ENCODE measurements at places on chromosomes 1 and 21.

DNA sequence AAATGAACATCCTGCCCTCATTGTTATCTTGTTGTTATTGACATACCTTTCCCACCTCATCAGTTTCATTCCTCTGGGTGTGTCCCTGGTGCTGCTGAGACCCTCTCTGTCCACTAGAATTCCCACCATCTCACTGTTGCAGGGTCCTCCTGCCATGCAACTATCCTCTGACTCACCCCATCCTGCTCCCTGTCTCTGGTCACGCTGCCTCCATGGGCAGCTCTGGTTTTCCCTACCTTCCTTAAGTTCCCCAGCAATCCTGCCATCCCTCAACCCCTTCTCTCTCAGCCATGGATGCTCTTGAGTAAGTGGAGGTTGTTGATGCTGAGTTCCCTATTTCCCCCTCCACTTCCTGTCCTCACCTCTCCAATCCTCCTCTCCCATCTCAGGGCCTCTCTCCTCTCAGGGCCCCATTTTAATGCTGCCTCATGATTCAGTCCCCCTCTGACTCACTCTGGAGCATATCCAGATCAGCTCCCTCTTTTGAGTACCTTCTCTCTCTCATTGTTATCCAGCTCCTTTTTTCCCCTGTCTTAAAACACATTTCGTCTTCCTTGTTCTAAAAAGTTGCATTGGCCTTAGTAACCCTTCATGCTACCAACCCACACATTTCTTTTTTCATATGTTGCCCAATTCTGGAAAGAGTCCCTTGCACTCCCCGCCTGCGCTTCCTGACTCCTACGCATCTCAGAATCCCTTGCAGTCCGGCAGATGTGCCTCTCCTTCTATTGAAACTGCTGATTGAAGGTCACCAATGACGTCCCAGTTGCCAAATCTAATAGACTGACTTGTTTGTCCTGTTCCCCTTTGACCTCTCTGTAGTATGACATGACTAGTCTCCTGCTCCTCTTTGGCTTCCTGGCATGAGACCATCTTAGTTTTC lies 92.0 kb downstream of the CNIH3 start:
- DNase-seq: no peak

DNA sequence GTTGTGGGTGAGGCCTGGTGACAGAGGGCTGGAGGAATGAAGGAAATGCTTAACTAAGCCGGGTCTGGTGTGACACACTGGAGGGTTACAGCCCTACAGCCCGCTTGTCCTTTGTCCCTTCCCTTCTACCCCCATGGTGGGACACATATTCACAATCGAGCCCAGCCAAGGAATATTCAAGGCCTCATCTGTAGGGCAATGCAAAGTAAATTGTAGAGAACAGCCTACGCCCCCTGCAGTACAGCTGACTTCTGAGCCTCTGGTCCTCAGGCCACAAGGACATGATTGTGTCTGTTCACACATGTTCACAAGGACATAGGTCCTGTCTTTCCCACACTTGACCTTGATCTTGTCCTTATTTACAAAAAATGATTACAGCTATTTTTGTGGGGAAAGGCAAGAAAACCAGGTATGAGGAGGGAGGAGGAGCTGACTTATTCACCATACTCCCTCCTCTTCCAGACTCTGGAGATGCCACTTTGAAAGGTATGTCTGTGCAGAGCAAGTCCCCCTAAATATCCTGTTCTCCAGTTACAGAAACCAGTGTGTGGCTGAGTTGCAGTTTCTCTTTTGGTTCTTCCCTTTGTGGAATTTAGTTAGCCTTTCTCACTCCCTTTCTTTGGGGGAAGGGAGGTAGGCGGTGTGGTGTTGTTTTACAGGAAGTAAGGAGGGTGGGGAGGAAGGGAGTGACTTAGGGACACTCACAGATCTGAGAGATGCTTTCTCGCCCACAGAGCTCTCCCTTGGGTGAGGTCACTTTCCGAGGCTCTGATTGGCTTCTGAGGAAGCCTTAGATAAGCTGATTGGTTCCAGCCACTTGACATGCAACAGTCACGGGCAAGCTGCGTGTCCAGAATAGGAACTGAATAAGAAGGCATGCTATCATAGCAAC lies 14.6 kb downstream of the POLR3GL start:
- peak; percentile 42 for DNase-seq

- no peak for DNase-seq
Measured at GRCh38 chr21:31538816-31539215, 120.7 kb upstream of the SOD1 start.

DNA sequence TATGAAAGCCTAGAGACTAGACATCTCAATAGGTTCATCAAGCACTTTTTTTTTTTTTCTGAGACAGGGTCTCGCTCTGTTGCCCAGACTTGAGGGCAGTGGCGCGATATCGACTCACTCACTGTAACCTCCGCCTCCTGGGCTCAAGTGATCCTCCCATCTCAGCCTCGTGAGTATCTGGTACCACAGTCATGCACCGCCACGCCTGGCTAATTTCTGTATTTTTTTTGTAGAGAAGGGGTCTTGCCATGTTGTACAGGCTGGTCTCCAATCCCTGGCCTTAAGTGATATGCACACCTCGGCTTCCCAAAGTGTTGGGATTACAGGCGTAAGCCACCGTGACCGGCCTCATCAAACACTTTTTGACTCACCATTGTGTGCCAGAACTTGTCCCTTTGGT lies 613 bp upstream of the GPATCH4 start:
- no peak for DNase-seq

DNA sequence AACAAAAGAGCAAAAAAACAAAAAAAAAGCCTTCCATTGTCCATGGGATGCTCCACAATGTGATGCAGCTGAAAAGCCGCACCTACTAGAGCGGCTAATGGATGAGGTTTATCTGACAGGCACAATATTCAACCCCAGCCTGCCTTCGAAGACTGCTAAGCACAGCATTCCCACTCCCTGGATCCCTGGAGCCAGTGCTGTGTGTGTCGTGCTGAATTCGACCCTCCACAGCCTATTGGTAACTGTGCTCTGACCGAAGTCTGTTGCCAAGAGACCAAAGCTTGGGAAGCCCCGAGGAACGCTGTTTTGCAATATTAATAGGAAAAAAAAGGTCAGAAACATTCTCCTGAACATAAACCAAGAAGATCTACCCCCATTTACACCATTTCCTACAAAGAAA lies 57.2 kb upstream of the PUM1 start:
- DNase-seq: no peak

GRCh38 chr1:2044510-2045319 lies 5.5 kb upstream of the PRKCZ start:
- peak; percentile 64 for DNase-seq

DNA sequence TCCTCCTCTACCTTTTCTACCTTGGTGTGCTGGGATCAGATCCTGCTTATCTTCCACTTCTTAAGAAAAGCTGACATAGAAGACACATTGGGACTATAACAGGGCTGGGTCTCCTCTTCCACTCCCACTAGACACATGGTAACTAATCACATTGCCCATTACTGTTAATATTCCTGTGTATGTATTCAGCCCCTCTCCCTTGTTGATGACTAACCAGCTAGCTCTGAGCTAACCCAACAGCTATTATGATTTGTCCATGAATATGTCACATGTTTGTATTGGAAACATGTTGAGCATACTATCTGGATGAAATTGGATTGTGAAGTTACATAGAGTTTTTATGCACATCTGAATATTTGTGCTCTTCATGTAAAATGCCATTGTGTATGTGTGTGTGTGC lies 52.9 kb downstream of the MPZL1 start:
- DNase-seq: no peak

DNA sequence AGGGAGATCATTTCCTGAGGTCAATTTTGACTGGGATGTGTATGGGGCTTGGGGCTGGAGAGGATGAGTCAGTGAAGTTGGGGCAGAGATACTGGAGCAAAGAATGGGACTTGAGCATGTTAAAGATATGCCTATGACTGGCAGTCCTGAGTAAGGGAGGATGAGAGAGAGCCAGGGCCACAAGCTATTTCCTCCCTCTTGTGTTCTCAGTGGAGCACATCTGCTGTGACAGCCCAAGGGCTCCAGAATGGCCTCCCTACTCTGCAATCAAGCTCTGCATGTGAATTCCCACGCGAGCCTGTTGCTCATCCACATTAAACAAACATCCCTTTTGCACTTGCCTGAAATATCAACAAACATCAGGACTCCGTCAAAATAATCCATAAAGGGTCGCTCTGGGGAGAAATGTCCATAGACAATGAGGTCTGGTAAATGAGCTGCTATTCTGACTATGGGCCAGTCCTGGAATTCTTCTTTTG lies 9.2 kb downstream of the ADCY10 start:
- no peak for DNase-seq

DNA sequence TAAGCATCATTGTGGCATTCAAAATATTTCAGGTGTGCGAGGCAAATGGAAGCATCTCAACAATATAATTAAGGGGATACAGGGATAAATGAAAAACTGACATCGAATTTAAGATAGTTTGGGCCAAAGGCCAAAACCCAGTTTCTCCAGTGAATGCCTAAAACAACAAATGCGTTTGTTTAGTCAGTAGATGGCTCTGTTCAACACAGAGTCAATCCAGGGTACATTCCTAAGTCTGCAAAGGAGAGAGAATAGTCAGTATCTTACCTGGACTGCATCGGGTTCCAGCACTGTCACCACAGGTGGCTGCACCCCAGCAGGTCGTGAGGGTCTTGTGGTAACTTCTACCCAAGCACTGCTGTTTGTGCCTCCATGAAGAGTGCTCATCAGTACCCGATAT lies 321.1 kb downstream of the KCTD3 start:
- no peak for DNase-seq

- DNase-seq: no peak
Measured at GRCh38 chr1:164064501-164064900, 494.5 kb upstream of the PBX1 start.

DNA sequence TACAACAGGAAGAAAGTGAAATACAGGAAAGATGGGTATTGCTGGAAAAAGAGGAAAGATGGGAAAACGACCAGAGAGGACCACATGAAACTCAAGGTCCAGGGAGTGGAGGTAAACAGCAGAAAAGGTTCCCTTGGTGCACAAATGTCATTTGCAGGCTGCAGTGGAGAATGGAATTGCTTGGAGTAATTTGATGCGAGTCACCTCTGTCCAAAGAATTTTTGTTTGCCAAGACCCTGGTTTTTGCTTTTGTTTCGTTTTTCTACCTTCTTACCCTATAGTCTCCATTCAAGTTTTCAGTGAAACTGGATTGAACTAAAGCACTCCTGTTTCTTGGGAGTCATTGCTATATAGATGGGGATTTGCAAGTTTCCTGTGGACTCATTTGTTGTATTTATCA lies 464.3 kb downstream of the CAMTA1 start:
- DNase-seq: no peak

GRCh38 chr1:33424610-33425009 lies 6.3 kb downstream of the PHC2 start:
- DNase-seq: no peak

DNA sequence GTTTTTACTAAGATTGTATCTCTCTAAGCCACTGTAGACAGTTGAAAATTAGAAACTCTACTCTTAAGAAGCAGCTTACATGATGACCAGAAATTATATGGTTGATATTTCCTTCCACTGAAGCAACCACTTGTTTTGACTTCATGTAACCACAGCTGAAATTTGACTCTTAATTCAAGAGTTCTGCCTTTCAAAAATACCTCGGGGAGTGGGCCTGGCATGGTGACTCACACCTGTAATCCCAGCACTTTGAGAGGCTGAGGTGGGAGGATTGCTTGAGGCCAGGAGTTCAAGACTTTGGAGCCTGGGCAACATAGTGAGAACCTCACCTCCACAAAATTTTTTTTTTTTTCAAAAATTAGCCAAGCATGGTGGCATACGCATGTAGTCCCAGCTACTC lies 4.3 kb downstream of the AMPD1 start:
- DNase-seq: no peak

GRCh38 chr21:38678827-38679226 lies 126.9 kb upstream of the ETS2 start:
- no peak for DNase-seq

DNA sequence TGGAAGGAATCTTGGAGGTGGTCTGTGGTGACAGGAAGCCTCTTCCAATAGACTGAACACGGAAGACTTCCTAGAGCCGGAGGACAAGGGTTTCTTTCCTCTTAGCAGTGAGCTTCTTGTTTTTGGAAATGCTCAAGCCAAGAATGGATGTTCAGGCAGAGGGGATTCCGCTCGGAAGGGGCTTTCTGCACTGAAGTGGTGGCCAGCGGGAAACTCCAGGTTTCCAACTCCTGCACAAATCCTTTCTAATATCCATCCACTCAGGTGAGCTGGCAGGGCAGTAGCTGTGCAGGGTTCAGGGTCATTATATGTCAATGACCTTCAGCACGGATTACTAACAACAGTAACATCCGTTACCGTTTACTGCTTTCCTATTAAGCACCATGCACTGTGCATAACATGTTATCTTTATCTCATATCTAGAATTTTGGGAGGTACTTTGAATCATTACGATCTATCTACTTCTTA lies 573 bp upstream of the CPT2 start:
- DNase-seq: no peak

- no peak for DNase-seq
Measured at GRCh38 chr1:15847893-15848142, 311 bp downstream of the SPEN start.

DNA sequence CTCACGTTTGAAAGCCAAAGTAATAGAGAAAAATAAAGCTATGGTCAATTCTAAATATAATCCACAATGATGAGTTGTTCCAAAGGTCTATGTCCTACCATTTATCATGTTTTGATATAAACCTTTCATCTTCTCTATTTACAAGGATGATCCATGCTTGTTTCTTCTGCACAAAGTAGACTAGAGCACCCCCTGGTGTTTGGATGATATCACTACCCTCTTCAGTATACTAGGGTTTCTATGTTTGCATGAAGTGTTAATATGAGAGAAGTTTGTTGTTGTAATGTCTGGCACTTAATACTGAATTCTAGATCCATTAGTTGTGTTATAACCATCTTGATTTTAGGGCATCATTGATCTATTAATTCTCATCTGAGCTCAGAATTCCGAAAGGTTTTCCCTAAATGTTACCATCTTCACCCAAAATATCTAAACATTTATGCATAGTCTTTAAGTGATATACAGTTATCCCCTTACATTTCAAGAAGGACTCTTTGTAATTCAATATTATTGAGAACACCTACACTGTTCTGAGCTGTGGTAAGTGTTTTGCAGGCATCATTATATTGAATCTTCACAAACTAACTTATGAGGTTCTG lies 21.1 kb downstream of the CLDN8 start:
- DNase-seq: no peak

GRCh38 chr1:200699871-200700270 lies 30.2 kb upstream of the DDX59 start:
- no peak for DNase-seq

GRCh38 chr1:59391212-59392179 lies 94.6 kb downstream of the FGGY start:
- DNase-seq: no peak

DNA sequence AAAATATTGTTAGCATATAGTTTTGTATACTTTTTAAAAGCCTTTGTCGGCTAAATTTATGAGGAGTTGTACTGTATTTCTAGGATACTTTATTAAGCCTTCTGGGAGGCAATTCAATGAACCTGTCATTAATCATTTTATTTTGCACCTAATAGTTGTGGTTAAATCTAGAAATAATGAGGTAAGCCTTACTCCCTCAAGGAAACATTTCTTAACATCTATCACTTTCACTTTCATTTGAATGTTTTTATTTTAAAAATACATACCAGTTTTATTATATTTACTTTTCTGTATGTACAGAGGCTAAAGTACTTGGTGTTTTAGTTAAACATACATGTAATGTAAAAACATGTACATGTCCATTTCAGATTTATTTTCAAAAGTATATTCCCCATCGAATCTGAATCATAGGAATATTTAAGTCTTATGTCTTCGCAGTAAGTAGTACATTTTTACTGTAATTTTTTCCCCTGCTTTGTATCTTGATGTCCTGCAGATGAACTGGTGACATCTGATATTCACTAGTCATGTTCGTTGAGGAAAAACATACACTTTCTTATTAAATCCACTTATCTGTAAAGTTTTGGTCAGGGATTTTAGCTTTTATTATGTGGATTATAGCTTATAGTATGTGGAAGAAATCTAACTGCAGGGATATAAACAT lies 82.8 kb downstream of the DISP1 start:
- DNase-seq: no peak
